ENCODE measurements at places on chromosomes 2 and 18.

- no peak for DNase-seq
Measured at GRCh38 chr2:127590386-127591190, 55.1 kb downstream of the MYO7B start.

GRCh38 chr2:101989740-101990460, 1.9 kb upstream of the IL1R2 start:
- DNase-seq, result no peak

GRCh38 chr2:67646714-67647333, 249.7 kb downstream of the ETAA1 start:
- no peak for DNase-seq

DNA sequence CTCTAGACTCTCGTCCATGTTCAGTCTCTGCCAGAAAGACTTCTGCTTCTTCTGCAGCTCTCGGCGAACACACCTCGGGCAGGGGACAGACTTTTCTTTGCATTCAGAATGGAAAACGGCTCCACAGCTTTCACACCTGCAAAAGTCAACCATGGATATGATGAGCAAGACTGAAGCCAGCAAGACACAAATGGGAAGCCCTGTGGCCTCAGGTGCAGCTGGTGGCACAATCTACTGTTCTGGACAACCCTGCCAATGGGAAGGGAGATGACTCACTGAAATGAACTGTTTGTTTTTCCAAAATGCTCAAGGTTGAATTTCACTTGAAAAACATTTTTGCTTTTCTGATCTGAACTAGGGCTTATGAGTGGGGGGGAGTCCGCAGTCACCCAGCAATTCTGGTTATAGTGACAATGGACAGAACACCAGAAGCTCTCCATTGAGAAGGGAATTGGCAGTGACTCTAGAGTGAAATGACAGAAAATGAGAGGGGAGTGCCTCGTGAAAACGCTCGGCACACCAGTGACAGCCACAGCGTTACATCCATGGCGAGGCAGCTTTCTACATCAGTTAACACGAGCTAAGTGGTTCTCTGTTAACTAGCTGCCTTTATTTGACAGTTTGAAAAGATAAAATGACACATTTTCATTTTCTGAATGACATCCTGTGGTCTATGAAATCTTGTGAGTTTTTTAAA, 58.8 kb upstream of the FZD5 start:
- DNase-seq, result no peak

DNA sequence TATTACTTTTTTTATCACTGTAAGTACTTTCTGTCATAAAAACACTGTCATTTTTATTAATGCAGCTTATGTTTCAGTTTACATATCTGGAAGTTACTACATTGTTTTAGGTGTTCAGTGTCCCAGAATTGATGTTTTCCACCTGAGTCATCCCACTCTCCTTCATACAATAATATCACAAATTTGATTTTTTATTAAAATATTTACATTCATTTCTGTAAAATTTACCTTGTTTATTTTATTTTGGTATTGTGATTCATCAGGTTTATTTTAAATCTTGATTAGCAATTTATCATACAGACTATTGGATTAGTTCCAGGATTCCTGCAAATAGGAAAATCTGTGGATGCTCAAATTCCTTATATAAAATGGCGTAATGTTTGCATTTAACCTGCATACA, 1662.9 kb downstream of the SUCLG1 start:
- no peak for DNase-seq

DNA sequence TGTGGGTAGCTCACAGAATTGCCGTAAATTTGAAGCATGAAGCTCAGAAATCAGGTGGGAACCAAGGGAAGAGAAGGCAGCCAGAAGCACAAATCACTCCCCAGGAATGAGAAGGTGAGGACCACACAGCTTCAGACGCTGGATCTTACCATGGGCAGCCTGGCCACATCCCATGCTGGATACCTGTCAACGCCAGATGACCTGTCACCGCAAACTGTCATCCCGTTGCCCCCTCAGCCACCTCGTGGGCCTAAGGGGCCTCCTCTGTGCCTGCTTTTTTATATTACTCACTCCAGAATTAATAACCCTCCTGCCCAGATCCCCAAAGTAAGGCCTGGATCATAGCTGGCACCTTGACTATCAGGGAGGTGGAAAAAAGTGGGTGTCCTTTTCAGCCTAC, 129.9 kb upstream of the MSH6 start:
- no peak for DNase-seq

GRCh38 chr2:228771774-228772173, 499.3 kb downstream of the PID1 start:
- no peak for DNase-seq

DNA sequence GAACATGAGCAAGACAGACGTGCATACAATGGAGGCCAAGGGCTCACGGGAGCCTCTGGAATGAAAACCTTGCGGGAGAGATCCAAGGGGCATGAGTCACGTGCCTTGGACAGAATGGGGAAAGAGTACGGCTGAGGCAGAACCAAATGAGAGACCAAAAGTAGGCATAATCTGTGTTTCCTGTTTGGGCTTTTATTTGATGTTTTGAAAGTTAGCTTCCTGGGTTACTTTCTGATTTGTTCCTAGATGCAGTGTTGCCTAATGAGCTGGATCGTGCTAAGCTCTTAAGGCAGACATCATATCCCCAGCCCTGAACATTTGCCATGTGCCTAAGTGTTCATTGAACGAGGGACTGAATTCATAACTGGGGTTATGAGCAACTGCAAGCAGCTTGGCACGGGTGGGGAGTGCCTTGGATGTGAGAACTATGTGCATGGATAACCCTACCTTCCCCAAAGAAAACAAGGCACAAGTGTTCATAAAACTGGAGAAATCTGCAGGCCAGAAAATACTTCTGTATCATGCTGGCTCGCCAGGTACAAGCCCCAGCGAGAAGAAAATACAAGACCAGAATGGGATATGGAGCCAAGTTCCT, 60.3 kb upstream of the RPL31 start:
- DNase-seq, result no peak

GRCh38 chr18:48165111-48165866, 234.8 kb upstream of the SMAD2 start:
- no peak for DNase-seq

DNA sequence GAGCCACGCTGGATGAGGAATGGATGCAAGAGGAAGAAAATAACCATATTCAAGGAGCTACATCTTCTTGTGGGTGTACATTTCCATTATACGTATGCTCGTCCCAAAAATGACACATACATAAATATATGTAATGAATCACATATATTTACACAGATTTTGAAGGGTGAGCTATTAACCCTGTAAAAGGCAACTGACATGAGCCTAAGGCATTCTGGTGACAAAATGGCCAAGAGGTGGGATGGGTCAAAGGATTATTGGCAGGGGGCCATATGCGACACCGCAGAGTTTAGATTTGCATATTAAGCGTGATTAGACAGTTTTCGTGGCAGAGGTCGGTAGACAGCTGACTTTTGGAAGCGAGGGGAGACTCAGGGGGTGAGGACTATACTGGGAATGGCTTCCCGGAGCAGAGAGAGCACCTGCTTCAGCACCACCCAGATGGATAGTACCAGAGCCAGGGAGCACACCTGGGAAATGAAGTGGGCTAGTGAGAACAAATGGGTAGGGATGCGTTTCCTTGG, 431 bp upstream of the CNRIP1 start:
- DNase-seq, result no peak

DNA sequence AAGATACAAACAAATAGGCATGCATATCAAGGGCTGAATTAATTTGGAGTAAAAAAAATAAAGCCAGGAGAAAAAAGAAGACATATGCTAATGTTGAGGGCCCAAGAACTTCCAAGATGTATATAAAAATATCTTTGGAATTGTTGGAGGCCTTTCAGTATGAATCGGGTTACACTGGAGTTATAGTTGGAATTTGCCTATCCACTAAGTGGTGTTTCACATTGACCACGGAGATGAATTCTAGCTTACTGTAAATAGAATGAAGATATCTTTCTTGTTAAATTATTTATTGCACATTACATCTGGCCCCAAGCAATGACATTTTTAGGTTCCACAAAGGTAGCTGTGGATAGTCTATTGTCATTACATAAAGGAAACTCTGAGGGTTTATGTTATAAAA, 38.5 kb upstream of the TRIB2 start:
- DNase-seq, result no peak

- no peak for DNase-seq
Measured at GRCh38 chr2:210481601-210482175, 5.1 kb upstream of the LANCL1 start.

DNA sequence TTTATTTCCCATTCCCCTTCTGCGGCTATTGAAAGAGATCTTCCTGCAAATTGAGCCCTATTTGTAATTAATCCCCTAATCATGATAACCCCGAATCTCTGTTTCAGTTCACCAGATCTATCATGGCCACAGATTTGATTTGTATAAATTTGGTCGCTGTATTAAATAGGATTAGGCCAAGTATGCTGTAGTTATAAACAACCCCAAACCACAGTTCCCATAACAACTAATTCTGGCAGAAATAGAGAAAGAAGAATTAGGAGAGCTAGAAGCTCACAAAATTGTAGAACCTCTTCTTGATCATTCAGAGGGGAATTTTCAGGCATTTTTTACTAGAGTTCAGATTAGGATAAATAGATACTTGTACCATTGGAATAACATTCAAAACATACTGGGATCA, 433.7 kb upstream of the TNP1 start:
- no peak for DNase-seq

DNA sequence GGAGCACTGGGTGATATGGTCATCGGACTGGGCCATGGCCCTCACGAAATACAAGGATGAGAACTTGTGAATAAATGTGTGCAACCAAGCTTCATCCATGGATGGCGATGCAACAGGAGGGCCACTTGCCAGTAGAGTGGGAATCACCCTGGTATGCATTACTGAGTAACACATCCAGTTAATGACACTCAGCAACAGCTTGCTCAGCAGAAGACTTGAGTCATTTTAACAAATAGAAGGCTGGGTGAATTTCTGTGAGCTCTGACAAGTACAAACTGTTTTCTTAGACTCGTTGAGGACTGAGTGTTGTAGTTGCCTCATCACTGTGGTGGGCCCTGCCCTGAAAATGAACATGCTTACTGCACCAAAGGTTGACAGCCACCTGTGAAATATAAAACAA, 221.6 kb downstream of the NCKAP5 start:
- no peak for DNase-seq

- no peak for DNase-seq
Measured at GRCh38 chr18:75923169-75923568, 495.7 kb upstream of the SMIM21 start.

Data from stimulated activated CD4-positive, alpha-beta T cell treated with anti-CD3 and anti-CD28 coated beads, TNF-alpha, amount 100 ng/mL, for 1 hour (primary cell).